ENCODE measurements at places on chromosomes 11 and 22. TPM values are rescaled to one million over a fixed set of nuclear protein-coding genes. Genes with fewer than 3 reads are reported as not detected.
A peak's percentile ranks its signal among the peaks of the same experiment; 100 is the strongest.

The OR2D2 gene
- total RNA-seq, result 0.22 TPM

The PKDREJ gene
- total RNA-seq, result 0.20 TPM

The SCO2 gene
- 0.40 TPM for total RNA-seq

The OR10A2 gene
- total RNA-seq, result not detected

The MRPL17 gene
- 21.6 TPM for total RNA-seq

The MED19 gene
- total RNA-seq, result 12.1 TPM

The CALCB gene
- total RNA-seq, result 26.9 TPM

The DNAJB7 gene
- not detected for total RNA-seq

The CHRNA10 gene
- total RNA-seq, result 1.8 TPM

The CRYBB3 gene
- 0.28 TPM for total RNA-seq

The SMC1B gene
- total RNA-seq, result 0.11 TPM

GRCh38 chr11:48033918-48034341, 53.6 kb downstream of the PTPRJ start:
- DNase-seq, result no peak

GRCh38 chr11:2094354-2095197, 44.6 kb downstream of the IGF2 start:
- no peak for DNase-seq

- no peak for DNase-seq
Measured at GRCh38 chr22:48651981-48652538, 1175.6 kb downstream of the BRD1 start.

GRCh38 chr11:123841174-123841573, 35.0 kb upstream of the OR6M1 start:
- DNase-seq, result no peak

GRCh38 chr22:36362932-36363331, 24.8 kb downstream of the MYH9 start:
- DNase-seq, result no peak

GRCh38 chr22:43953988-43954785, 1.1 kb upstream of the SAMM50 start:
- DNase-seq, result no peak

DNA sequence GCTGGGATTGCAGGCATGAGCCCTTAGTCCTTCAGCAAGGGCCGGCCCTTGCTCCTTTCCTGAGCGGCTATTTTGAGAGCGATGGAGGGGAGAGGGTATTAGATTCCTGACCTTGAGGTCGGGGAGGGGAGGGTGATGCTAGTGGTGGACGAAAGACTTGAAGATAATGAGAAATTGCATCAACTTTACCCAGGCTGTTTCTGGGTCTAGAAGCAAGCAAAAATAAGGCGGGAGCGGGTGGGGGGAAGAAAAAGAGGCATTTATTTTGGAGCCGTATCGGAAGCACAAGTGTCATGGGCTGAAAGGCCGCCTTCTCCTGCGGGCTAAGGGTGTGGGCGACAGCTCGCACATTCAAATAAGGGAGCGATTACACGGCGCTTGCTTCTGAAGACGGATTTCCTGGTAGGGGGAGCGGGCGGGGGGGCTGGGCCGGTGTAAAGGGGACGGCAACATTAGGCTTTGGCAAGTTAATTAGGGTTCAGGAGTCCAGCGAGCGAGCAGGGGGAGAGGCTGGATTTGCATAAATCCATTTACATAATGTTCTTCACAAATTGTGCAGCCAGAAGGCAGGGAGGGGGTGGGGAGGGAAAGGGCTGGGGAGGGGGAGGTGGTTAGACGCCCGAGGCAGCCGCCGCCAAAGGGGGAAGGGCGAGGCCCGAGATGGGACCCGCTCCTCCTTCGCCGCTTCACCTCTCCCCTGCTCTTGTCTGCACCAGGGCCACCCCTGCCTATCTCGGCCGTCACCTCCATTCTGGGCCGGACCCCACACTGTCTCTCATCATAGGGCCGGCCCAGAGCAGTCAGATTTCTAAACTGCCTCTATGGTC, 245.9 kb downstream of the MIAT start:
- no peak for DNase-seq

DNA sequence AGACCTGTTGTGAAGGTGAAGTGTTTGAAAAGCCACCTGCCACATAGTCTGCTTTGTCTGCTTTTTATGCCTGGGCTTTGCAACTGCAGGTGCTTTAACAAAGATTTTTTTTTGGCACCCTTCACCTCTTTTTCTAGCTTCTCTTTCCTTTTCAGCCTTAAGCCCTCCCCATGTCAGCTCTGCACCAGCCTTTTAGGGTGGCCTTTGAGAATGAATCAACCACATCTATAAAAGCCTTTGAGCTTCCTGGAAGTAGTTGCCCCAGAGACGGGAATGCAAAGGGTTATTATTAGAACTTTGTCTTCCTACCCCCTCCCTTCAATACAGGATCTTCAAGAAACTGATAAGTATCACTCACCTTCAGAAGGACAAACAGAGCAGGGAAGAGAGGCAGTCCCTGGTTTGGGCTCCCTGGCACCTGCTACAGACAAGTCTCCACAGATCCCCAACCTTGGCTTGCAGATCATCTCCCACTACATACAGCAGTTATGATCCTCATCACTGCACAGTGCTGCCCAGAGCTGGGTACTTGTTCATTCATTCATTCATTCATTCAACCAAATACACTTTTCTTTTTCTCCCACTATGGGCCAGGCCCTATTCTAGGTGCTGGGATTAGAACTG, 8.0 kb downstream of the PVALB start:
- DNase-seq, result no peak

- DNase-seq, result no peak
Measured at GRCh38 chr11:1969776-1970175, 22.6 kb downstream of the MRPL23 start.

DNA sequence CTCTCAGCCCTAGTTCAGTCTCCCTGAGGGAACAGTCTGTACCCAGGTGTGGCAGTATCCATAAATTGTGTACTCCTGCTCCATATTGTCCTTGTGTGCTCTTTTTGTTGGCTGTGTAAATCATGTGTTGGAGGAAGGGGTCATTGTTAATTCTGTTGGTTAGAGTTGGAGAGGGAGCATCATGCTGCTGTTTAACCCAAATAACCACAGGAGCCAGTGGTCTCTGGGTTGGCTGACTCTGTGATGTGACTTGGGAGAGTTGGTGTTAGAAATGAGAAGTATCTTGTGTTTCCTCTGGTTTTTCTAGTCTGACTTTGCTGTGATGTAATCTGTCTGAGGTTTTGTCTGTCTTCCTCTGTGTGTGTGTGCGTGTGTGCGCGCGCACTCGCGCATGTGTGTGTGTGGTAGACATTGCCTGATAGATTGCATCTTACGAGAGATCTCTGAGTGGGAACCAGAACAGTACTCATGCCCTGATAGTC, 30.5 kb downstream of the CTNND1 start:
- DNase-seq, result no peak

DNA sequence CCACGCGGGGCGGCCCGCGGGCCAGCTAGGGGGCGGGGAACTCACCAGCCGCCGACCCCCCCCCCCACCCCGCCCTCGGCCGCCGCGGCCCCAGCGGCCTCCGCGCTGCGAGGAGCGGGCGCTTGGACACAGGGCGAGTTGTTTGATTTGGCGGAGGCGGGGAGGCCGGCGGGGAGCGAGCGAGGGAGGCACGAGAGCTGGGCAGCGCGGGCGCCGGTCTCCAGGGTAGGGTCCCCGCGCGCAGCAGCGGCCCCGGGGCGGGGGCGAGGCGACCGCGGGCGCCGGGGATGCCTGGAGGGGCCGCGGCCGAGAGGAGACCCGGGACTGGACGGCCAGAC, 64.4 kb downstream of the NAV2 start:
- peak; percentile 55 for DNase-seq

DNA sequence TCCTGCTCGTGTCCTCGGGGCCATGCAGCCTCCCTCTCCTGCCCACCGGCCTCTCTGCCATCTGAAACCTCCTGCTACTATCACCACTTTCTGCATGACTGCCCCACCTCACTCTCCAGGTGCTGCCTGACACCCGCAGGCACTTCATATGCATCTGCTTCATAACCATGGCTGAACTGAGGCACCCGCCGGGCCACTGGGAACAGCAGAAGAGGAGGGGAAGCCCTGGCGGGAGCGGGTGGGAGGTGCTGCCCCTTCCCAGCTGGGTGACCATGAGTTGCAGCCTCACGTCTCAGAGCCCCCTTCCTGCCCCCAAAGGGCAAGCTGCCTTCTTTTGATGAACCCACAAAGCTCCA, 21.7 kb upstream of the PICK1 start:
- no peak for DNase-seq

GRCh38 chr22:23424031-23424430, 156.1 kb downstream of the IGLL1 start:
- no peak for DNase-seq

DNA sequence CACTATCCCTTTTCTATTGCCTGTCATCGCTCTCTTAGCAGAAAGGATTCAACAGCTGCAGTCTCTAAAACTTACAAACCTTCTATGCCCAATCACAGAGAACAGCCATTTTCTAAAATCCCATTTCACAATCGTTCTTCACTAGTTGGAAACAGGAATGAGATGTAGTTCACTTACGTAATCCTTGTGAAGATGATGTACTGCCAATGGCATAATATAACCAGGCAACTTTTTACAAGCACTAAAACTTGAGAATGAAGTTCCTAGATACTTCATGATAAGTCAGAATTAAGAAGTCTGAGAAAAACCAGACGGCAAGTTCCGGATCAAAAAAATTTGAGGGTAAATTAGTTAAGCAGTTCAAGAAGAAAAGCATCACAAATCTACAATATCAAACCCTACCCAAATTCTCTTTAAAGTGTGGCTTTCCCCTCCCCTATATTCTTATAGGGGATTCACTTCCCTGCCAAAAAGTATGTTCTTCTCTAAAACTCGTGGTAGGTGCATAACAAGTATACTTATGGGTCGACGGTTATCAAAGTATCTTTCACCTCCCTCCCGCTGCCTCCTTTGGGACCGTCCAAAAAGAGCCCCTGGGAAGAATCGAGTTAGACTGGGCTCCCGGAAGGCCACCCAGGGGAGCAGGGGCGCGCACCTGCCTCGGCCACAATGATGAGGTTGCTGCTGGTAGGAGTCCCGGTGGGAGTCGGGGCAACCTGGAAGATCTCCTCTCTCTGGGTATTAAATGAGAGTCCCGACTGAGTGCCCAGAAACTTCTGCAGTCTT, 666 bp downstream of the MSANTD4 start:
- no peak for DNase-seq

- DNase-seq, result no peak
Measured at GRCh38 chr22:22609291-22609690, 35.1 kb upstream of the GGTLC2 start.

- DNase-seq, result no peak
Measured at GRCh38 chr22:46770151-46770641, 7.7 kb downstream of the TBC1D22A start.

- DNase-seq, result no peak
Measured at GRCh38 chr22:17781319-17782031, 7.2 kb upstream of the BID start.

GRCh38 chr11:123176785-123177184, 18.3 kb downstream of the CLMP start:
- DNase-seq, result no peak

DNA sequence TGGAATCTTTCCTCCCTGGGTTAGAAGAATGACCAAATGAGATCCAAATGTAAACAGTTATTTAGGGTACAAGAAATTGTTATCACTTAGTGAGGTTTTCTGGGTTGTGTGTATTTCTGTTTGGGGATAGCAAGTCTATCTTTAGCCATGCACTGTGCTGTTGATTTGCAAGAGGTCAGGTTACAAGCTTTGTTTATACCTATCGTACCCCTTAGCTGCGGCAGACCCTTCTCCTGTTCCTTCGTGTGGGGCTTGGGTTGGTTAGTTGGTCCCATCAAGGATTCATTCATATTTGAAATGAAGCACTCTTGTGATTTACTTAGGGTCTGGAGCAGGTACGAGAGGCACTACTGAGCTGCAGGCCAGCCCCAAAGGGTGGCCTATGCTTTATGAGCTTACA, 72.6 kb downstream of the USP35 start:
- DNase-seq, result no peak

DNA sequence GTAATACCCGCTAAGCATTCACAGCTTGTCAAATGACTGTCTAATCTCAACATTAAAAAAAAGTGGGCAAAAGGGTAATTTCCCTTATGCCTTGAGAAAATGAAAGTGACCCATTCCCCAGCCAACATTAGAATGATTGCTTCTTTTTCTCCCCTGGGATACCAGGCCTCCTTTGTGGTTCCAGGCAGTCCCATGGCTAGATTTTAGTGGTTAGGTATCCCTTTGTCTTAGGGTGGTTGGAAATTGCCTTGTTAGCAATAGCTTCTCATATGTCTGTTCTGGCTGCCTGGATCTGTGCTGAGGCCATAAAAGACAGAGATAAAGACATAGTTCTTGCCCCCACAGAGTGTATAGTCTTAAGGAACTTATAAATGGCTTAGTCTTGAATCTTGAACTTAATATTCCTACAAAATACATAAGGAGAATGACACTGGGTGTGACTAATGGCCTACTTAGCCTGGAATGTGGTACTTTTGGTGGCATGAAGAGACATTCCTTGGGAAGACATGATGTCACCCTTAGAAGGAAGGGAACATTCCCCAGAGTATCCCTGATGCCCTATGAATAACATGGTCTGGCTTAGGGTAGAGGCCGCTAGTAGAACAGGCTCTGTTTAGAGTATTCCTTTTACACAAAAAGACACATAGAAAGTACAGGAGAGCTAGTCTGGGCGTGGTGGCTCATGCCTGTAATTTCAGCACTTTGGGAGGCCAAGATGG, 90.3 kb downstream of the ZBTB16 start:
- no peak for DNase-seq

- DNase-seq, result no peak
Measured at GRCh38 chr22:36211237-36211861, 9.7 kb upstream of the APOL4 start.

GRCh38 chr22:45584621-45585436, 82.1 kb downstream of the FBLN1 start:
- DNase-seq, result no peak

- DNase-seq, result peak; percentile 76
Measured at GRCh38 chr11:10540546-10540914, 457 bp downstream of the RNF141 start.

- no peak for DNase-seq
Measured at GRCh38 chr11:127274328-127274676, 273.7 kb upstream of the KIRREL3 start.

GRCh38 chr11:11178671-11179638, 174.1 kb downstream of the CSNK2A3 start:
- peak; percentile 50 for DNase-seq
